ENCODE measurements at places on chromosomes 7 and 10.

DNA sequence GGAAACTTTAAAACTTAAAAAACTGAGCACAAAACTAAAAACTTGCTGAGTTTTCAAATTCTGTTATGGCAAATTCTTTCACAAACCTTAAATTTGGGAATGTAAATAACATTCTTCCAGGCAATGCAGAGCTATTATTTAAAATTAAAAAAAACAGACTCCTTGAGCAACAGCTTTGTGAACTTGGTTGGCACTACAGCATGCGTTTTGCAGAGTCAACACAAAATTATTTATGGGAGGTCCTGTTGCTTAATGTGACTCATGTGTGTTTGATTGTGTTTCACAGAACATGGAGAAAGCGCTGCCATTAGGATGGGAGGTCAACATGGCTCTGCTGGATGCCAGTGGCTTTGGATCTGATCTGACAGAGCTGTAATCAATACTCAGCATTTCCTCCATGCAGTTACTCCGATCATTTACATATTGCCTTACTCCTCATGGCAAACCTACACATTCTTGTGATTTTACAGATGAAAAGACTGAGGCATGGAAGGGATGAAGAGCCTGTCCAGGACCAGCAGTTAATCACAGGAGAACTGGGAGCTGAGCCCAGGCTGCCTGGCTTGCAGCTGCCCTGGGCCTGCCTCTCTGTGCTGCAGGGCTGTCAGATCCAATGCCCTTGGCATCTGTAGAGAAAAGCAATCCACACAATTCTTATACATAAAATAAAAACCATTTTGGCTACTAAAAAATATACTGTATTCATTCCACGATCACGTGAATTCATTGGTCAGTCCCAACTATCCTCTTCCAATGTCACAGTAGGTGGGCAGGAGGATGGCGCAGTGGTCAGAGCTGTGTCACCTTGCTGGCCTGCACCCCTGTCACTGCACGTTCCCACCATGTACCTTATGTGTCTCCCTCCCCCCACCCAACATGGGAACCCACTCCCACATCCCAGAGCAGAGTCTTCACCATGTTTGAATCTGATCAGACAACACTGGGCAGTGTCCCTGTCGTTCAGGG, 200.9 kb downstream of the CXCL12 start:
- no peak for DNase-seq

- no peak for DNase-seq
Observed at GRCh38 chr10:96093948-96094347, 36.1 kb upstream of the ZNF518A start.

- DNase-seq, result no peak
Observed at GRCh38 chr10:9294132-9294663, 1239.7 kb downstream of the GATA3 start.

DNA sequence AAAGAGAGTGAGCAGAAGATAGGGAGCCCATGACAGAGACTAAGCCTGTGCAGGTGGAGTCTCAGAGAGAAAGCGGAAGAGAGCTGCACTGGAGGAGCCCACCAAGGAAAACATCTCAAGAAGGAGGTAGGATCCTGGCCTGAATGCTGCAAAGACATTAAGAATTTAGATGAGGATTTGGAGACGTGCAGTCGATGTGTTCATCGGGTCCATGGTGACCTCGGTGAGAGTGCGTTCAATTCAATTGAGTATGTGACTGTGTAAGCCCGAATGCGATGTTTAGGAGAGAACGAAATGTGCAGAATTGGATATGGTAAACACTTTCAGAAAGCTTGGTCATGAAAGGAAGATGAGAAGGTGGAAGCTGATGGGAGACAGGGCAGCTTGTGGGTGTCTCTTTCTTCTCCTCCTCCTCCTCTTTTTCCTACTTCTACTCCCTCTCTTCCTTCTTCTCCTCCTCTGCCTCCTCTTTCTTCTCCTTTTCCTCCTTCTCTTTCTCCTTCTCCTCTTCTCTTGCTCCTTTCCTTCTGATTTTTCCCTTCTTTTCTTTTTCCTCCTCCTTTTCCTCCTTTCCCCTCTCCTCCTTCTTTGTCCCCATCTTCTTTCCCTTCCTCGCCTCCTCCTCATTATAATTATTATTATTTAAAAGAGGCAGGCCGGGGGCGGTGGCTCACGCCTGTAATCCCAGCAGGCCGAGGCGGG, 276.0 kb downstream of the RPS24 start:
- DNase-seq, result no peak

DNA sequence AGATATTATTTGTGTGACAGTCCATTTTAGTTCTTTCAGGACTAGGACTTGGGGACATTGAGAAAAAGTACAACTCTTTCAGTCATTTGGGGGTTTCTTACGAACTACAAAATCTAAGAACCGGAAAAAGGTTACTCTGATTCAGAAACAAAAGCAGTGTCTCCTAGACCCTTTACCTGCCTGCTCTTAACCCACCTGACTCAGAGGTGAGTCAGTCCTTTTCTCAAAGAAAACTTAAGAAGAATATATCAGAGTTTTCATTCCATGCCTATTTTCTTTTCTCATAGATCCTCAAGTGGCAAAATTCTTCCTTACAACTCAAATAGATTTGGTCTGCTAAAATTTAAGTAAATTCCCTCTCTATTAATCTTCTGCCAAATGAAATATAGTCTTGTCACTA, 114.9 kb upstream of the PTN start:
- DNase-seq, result no peak

- no peak for DNase-seq
Observed at GRCh38 chr10:81008726-81009125, 471.0 kb downstream of the SH2D4B start.

Data from CD4-positive, alpha-beta T cell treated with Interleukin-2 at 100 ng/mL for 4 hours (primary cell).